BJ (cell line): ENCODE measurements at places on chromosomes 6 and 20.
A peak's percentile ranks its signal among the peaks of the same experiment; 100 is the strongest.

GRCh38 chr6:3714768-3715167, 36.7 kb downstream of the PXDC1 start:
- no peak for DNase-seq

GRCh38 chr6:44169154-44169553, 10.5 kb downstream of the CAPN11 start:
- no peak for DNase-seq

- DNase-seq = no peak
Measured at GRCh38 chr6:26576407-26576843, 20.3 kb upstream of the ABT1 start.

DNA sequence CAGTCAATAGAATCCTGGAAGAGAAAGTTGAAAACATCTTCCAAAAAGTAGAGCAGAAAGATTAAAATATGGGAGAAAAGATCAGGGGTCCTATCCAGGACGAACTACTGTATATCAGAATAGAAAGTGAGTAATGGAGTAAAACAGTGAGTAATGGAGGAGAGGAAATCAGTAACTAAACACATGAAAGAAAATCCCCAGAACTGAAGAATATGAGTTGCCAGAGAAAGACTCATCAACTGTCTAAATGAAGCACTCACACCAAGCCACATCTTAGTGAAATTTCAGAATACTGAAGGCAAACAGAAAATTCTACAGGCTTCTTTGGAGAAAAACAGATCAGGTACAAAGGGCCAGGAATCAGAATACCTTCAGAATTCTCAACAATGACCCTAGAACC, 14.9 kb downstream of the IL17A start:
- DNase-seq = no peak

- no peak for DNase-seq
Measured at GRCh38 chr6:54621285-54621684, 225.3 kb upstream of the FAM83B start.

DNA sequence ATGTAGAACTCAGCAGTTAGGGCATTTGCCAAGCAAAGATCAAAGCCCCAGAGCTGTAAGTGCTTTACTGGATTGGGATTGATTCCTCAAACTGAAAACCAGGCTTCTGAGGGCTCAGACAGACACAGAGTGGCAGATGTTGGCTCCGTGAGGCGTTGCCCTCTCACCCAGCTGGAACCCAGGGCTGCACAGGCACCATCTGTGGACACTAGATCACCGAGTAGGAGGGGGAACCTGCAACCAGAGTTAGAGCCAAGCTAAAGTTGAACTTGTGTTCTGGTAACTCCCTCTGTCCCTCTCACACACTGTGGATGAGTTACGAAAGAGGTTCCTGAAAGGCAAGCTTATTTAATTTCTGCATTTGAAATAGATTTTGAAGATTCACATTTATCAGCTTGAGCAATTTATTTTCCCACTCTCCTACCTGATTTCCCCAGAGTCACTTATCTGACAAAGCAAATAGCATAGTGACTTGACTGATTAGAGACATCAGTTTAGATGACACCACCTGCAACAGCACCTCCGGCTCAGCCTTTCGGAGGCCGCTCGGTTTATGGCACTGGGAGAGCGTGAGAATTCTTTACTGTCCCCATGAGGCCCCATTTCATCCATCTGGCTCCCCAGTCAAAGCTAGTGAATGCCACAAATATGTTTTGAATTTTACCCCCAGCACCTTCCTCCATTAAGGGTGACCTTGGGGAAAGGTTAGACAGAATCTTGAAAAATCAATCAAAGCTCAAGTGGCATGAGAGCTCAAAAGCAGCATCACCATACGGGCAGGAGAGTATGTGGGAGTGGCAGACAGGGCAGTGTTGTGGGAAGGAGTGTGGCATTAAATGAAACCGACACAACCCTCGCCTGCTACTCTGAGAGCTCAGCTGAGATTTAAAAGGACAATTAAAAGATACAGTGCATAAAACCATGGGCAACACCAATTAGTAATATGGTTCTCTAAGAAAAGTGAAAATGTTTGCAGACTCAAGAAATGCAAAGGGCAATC, 48.5 kb downstream of the RPF2 start:
- DNase-seq = no peak

DNA sequence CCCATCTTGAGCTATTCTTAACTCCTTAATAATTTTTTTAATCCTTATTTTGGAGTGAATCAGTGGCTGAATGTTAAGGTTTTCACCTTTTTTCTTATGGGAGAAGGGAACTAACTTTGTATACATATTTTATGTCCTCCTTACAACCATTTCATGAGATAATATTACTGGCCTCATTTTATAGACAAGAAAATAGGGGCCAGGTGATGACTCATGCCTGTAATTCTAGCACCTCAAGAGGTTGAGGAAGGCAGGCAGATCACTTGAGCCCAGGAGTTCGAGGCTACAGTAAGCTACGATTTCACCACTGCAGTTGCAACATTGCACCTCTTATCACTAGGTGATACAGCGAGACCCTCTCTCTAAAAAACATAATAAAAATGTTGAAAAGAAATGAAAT, 128.7 kb downstream of the TMEM242 start:
- no peak for DNase-seq

DNA sequence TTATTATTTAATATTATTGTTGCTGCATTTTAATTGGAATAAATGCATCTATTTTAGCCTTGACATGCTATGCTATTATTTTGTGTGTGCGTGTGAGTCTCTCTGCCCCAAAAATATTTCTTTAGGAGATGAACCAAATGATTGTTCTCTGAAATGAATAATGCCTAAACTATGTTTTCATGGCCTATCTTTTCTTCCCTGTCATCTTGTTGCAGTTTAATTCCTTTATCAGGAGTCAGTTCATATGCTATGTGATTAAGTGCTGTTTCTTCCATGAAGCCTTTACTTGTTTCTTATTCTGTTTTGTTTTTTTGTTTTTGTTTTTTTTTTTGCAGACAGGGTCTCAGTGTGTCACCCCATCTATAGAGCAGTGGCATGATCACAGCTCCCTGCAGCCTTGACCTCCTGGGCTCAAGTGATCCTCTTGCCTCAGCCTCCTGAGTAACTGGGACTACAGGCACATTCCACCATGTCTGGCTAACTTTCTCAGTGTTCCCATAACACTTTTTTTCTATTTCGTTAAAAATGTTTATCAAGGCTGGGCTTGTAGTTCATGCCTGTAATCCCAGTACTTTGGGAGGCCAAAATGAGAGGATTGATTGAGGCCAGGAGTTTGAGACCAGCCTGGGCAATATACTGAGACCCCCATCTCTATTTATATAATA, 25.7 kb downstream of the TPX2 start:
- no peak for DNase-seq

- DNase-seq = no peak
Measured at GRCh38 chr20:42484335-42484734, 705.4 kb downstream of the PTPRT start.

DNA sequence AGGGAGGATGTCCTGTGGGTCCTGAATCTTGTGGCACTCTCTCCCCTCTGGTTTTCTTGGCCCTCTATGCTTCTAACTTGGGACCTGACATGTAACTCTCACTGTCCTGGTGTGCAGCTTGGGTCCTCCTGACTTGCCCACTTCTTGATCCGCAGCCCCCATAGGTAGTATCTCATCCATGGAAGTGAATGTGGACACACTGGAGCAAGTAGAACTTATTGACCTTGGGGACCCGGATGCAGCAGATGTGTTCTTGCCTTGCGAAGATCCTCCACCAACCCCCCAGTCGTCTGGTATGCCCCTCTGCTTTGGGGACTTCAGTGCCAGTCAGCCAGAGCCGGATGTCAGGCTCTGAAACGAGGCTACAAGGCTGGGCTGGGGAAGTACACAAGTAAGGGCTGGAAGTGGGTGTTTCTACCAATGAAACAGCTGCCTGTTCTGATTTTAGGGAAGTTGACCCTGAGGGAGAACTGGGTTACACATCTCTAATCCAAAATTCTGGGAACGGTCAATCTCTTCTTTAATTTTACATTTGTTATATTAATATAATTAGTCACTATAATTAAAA, 641 bp downstream of the DBNDD2 start:
- DNase-seq = no peak

DNA sequence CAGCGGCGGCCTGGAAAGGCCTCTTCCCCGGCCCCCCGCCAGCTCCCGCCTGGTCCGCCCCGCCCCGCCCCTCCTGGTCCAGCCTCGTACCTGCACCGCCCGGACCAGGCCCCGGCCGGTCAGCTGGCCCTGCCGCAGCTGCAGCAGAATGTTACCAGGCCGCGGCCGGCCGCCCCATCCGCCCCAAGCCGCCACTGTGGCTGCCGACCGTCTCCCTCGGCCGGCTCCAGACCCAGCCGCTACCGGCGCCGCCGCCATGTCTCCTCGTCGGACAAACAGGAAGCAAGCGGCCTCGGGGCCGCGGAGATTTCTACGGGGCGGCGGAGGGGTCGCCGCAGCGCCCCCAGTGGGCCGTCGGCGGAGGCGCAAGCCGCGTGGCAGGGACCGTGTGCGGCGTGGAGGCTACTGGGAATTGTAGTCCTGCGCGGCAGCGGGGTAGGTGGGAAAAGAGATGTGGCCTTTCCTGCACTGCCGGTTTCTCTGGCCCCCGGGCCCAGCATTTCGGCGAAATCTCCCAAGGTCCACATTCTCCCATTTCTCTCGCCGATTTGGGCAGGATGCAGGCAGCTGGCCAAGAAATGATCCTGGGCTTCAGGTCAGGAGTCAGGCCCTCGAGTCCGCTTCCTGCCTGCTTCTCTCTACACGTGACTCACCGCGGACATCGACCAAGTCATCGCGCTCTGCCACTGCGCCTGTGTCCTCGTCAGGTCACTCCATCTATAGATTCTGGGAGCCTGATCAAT, at the start of gene TRPC4AP:
Gene TRPC4AP (minus strand): TSS at position 284 of the 743 bp plus-strand sequence. CDS start 26 bp downstream, at position 258.
- peak; percentile 44 for DNase-seq

GRCh38 chr20:47274401-47275108, 81.9 kb downstream of the ZMYND8 start:
- DNase-seq = peak; percentile 87

GRCh38 chr6:119148098-119148824, 69.8 kb upstream of the FAM184A start:
- DNase-seq = no peak

GRCh38 chr6:38631186-38631783, 8.4 kb downstream of the BTBD9 start:
- no peak for DNase-seq

DNA sequence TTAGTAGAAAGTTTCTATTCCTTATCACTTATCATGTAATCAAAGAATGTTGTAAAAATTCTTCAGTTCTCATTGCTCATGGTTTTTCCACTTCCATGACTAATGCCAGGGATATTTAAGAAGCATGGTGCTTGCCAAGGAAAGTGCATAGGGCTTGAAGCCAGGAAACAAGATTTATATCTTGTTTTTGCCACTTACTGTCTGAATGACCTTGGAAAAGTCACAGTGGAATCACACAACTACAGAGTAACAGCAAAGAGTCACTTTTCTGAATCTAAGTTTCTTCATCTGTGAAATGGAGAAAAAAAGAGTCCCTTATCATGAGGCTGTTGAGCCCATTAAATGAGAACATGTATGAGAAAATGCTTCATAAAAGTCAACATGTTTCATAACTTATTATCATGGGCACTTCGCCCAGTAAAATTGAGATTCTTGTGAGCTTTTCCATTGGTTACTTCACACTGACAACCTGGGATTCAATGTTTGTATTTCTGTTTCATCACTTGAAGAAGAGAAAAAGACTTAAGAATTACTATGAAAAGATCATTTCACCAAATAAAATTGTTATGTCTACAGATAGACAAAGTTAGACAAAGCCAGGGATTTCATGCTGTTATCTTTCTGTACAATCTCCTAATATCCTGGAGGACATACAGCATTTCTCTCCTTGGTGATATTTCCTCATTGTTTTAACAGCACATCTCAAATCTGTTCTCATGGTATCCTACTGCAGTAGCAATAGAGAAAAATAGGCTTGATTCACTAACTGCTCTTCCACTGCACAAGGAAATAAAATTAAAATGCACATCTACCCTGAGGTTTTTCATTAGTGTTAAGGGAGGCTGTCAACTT, 7.6 kb upstream of the BMP5 start:
- DNase-seq = peak; percentile 59

GRCh38 chr6:154509421-154510143, 903 bp downstream of the CNKSR3 start:
- no peak for DNase-seq

DNA sequence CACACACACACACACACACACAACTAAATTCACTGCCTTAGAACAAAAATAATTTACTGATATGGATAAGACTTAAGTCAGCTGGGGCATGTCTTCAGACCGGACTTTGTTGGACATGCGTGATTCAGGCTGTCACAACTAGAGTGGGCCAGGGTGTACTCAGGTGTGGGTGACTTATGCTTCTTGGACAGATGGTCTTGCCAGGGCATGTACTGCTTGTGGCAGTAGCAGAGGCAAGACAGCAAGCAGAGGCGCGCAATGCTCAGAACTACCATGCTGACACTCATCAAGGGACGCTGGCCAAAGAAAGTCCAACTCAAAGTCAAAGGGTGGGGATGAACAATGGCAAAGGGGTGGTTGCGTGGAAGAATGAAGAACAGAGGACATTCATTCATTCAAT, 437.5 kb downstream of the CBLN4 start:
- no peak for DNase-seq

GRCh38 chr20:38267296-38267695, 6.8 kb upstream of the KIAA1755 start:
- DNase-seq = no peak

DNA sequence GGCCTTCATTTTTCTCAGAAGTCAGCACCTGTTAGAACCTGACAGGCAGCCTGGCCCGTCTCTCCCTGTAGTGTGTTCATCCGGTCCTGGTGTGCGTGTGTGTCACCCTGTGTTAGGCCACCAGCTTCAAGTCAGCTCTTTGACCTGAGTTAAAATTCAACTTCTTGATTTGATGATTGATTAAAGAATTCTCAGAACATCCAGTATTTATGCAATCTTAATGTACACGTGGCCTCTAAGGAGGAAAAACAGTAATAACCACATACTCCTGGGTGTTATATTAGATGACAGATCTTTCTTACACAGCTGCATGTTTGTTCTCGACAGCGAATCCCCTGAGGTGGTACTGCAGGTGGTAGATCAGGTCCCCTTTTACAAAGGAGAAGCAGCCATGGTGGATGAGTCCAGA, 19.1 kb upstream of the TMEM217 start:
- DNase-seq = no peak

- no peak for DNase-seq
Measured at GRCh38 chr6:71412559-71413140, 124.0 kb downstream of the OGFRL1 start.

DNA sequence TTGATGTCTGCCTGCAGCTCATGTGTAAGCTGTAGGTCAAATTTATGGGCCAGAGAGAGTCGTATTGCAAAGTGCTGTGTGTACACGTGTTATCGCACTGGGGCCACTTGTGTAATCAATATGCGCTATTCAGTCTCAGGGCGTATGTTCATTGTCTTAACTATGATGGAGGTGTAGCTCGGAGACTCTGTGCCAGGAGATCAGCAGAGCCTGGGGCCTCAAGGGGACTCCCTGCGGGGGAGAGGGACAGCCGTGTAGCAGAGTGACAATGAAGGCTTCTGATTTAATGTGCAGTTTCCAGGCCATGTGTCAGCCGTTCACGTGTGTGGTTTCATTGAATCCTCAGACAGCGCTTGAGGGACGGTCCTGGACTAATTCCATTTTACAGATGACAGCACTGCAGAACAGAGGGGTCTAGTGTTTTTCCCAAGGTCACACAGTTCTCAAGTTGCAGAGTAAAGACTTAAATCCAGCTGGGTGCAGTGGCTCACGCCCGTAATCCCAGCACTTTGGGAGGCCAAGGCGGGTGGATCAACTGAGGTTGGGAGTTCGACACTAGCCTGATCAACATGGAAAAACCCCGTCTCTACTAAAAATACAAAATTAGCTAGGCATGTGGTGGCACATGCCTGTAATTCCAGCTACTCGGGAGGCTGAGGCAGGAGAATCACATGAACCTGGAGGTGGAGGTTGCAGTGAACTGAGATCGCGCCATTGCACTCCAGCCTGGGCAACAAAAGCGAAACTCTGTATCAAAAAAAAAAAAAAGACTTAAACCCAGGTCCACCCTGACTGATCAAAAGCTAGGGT, 242.5 kb downstream of the PREX1 start:
- DNase-seq = no peak
